Nucleus accumbens (tissue), 56 donors: ENCODE measurements at places on chromosomes 12 and 14.

DNA sequence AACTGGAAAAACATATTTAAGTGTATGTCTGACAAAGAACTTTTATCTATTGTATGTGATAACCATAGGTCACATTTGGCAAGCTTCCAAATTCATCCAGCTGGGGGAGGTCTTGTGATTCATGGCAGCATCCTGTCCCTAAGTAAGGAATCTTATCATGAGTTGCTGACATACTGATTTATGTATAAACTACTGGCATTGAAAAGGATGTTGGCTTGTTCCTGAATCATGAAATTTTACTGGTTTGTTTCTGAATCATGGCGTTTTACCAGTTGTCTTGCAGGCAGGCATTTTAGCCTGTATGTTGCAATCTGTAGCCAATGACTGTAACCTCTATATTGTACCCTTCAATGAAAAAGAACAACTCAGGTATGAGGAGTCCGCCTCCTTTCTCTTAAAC is 244.8 kb downstream of the IPO8 start:
- DNase-seq, result no peak

- DNase-seq, result no peak
These were observed 39.6 kb downstream of the IQSEC3 start for GRCh38 chr12:106118-106591.

GRCh38 chr12:206746-207440 is 7.1 kb downstream of the SLC6A12 start:
- no peak for DNase-seq

GRCh38 chr12:77294016-77294415 is 228.6 kb upstream of the E2F7 start:
- DNase-seq, result no peak

GRCh38 chr12:121107681-121108080 is 25.0 kb upstream of the P2RX7 start:
- no peak for DNase-seq

DNA sequence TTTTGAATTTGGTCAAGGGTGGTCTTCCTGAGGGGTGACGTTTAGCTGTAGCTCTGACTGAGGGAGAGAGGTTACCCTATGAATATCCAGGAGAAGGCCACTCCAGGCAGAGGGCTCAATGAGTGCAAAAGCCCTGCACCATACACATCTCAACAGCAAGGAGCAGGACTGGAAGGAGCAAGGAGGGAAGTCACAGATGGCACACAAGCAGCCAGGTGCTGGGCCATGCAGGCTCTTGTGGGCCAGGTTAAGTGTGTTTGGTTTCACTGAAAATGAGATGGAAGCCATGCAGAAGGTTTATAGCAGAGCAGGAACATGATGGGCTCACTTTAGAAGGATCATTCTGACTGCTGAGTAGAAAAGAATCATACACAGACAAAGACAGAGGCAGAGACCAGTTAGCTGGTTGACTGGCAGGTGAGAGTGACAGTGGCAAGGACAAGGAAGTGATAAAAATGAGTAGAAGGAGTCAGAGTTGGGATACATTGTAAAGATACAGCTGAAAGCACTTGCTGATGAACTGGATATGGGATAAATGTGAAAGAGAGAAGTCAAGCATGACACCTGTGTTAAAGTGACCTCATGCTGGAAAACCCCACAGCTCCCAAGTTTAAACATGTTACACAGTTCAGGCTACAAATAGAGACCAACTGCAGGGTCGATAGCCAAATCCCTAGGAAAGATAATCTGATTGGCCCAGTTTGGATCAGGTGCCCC is 81.2 kb downstream of the PRKD1 start:
- no peak for DNase-seq

DNA sequence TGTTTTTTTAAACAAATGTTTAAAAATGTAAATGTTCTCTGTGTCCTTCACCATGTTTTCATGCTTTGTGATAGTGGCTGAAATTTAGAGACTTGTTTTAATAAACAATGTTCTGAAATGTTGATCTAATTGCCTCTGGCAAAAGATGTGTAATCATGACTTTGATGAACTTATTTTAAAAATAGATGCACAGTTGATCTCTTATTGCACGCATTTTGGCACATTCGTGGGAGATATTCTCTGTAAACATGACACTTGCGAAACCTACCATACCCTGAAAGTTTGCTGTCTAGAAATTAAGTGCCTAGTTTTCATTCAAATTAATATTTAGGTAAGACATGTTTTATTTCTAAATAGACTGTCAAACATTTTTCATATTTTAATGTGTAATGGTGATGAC is 119.7 kb upstream of the DNM1L start:
- DNase-seq, result no peak

DNA sequence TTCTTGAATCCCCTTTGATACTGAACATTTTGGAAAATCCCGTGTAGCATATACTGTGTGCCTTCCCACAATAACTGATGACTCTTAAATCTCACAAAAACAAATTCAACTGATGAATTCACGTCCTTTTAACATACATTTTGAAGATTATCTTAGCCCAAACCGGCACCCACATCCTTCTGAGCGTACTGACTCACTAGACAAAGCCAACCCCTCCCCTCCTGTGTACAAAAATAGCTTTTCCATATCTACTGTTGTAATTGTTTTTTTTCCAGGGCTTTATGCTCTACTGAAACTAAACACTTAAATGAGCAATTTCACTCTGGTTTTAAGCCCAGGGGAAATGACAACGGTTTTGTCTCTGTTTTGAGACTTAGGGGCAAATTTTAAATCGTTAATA is 109.4 kb upstream of the ATF7IP start:
- no peak for DNase-seq

- no peak for DNase-seq
These were observed 14.3 kb downstream of the AGAP2 start for GRCh38 chr12:57724003-57724935.

- no peak for DNase-seq
These were observed 885.8 kb downstream of the FSCB start for GRCh38 chr14:43621282-43621681.

DNA sequence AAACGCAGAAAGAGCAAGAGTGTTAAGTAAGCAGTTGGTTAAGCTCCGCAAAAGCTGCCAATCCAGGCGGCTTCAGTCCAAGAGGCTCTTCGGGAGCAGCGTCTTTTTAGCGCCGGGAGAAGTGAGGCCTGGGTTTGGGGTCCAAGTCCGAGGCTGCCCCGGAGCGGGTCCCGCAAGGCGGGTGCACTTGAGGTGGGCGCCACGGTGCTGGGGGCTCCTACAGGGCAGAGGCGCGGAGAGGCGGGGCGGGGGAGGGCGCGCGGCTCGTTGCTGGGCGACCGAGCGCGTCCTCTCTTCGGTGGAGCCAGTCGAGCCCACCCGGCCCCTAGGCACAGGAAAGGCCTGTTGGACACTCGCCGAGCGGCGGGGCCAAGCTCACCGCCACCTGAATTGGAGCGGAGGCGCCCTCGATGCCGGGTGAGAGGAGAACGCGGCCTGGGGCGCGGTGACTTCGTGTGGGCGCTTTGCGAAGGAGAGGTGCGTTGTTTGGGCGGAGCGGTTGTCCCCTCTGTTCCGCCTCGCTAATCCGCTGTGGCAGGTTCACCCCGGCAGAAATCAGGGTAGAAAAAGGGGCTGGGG is 15.6 kb downstream of the TTC6 start:
- no peak for DNase-seq

GRCh38 chr14:25011095-25011494 is 38.9 kb downstream of the STXBP6 start:
- DNase-seq, result no peak
